HT-29 (cell line): ENCODE measurements at places on chromosomes 1 and 21.

GRCh38 chr1:26597629-26598039 lies 68.1 kb downstream of the RPS6KA1 start:
- DNase-seq: peak; percentile 84

DNA sequence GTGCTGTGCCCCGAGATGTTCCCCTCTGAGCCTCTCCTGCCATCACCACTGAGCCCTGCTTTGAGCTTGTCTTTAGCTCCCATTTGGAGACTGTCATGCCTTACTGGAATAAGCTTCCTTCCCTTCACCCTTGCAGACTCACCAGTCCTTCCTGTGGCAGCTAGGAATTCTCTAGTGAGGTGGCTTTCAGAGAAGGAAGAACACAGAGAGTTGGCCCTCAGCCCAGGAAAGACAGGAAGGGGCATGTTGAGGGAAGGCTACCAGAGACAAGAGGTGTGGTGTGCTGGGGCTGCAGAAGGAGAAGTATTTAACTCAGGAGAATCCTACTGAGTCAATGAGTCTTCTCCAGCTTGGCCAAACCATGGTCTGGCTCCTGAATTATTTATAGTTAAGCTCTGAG lies 76.3 kb downstream of the UCK2 start:
- peak; percentile 17 for DNase-seq

DNA sequence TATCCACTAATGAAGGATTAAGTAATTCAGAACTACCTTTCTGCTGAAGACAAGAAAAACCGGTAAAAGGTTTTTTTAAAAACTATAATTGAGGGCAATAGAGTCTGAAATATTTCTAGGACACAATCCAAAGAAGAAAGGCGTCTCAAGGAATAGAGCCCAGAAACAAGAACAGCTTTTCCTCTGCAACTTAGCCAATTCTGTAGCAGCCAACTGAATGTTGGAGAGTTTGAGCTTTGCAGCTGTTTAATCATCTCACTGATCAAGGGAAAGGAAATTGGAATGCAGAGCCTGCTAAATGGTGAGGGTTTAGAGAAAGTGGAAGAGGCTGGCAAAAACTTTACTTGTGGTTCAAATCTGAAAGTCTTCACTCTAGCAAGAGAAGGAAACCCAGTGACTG lies 818.9 kb downstream of the KCNT2 start:
- no peak for DNase-seq

GRCh38 chr1:100039591-100039990 lies 69.8 kb downstream of the SLC35A3 start:
- no peak for DNase-seq

DNA sequence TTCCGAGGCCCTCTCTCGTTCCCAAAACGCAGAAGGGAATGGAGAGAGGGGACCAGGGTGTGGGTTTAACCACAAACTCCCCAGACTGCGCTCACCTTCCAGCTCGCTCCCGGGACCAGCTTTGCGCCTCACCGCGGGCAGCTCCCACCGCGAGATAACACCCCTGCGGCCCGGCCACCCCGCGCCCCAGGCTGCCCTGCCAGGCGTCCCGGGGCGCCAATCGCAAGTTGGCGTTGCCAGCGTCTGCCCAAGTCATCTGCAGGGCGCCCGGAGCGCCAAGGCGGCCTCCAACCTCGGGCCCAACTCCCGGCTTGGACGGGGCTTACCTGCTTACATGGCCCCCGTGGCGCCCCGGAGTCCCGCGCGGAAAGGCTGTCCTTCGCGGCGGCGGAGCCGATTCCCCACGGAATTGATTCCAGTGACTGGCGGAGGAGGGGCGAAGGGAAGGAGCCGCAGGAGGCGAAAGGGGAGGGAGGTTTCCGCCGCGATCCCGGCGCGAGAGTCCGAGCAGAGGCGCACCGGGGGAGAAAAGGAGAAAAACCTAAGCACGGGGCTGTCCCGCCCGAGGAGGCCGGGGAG lies 456 bp downstream of the PTPN14 start:
- DNase-seq: peak; percentile 62

GRCh38 chr1:10288029-10288615 lies 77.8 kb downstream of the KIF1B start:
- DNase-seq: no peak

DNA sequence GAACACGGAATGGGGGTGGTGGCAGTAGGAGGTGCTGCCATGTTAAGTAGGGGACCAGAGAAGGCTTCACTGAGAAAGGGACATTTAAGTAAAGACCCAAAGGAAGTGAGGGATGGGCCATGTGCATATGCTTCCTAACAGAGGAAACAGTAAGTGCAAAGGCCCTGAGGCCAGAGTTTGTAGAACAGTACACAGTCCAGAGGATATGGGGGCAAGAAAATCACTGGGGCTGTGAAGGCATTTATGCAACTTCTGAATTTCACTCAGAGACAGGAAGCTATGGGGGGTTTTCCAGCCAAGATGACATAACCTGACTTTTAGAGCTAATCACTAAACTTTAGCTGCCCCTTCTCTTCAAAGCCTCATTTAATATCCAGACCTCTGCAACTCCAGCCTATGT lies 202.5 kb upstream of the EDN2 start:
- DNase-seq: no peak

DNA sequence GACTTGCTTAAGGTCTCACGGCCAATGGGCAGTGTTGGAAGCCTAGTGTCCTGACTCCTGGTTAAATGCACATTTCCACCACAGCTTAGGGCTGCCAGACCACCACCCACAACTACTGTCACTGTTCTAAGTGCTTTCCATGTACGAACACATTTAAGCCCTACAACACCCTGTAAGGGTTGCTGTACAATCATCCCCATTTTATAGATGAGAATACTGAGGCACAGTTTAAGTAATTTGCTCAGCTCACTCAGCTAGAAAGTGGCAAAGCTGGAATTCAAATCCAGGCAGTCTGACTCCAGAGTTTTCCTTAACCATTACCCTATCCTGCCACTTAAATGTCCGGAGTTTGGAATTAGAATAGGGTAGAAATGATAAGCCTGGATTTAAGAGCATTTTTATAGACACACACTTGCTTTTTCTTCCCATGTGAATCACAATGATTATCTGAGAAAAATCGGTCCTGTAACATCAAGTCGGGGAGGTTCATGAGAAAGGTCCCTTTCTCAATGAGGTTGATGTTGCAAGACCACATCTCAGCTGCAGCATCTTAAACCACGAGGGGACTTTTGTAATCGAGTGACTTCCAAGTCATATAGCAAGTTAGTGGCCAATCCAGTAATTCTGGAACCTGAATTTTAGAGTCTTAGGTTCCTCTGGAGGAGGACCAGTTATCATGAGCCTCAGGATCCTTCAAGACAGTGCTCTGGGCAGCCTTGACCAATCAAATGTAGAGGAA lies 8.6 kb downstream of the E2F2 start:
- DNase-seq: no peak

GRCh38 chr1:26794391-26794790 lies 6.6 kb downstream of the PIGV start:
- peak; percentile 25 for DNase-seq
